ENCODE measurements at places on chromosomes 1 and 21.

DNA sequence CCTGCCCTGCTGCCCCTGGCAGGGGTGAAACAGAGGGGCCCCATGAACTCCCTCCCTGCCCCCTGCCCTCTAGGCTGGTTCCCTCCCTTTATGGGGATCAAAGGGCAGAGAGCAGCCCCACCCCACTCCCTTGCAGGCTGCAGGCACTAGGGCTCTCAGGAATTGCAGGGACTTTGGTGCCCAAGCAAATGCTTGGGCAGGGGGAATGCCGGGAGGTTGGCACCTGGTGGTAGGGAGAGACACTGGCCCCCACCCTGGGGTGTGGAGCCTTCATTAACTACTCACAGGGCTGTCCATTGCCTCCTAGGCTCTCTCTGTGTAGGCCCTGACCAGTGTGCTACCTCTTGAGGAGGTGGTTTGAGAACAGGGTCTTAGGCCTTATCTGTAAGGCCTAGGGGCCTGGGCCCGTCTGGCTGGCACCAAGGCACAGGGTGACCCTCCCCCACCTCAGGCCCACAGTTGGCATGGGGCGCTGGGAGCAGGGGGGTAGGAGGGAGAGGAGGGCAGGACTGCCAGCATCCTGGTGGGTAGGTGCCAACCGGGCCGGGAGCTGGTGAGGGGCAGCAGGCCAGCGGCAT, 4.7 kb downstream of the ZBTB7B start:
- DNase-seq, result no peak

DNA sequence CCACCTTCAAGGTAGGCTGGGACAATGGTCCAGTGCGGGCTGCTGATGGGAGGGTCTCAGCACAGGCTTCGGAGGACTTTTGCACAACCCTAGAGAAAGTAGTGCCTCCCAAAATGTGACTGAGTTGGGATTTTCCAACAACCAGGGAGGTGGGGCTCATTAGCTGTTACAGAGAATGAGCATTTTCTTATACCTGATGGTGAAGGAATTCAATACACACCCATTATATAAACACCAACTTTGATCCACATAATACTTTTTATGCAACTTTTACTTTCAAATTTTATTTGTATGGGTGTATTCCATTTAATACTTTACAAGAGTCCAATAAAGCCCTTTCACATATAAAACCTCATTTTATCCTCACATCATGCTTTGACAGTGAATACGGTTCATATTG, 31.3 kb upstream of the RNF186 start:
- no peak for DNase-seq

GRCh38 chr21:34536820-34537219, 24.8 kb upstream of the KCNE1 start:
- no peak for DNase-seq

- no peak for DNase-seq
Observed at GRCh38 chr1:34640654-34641401, 114.0 kb upstream of the GJB5 start.

GRCh38 chr1:222927031-222927430, 112.2 kb downstream of the DISP1 start:
- no peak for DNase-seq

DNA sequence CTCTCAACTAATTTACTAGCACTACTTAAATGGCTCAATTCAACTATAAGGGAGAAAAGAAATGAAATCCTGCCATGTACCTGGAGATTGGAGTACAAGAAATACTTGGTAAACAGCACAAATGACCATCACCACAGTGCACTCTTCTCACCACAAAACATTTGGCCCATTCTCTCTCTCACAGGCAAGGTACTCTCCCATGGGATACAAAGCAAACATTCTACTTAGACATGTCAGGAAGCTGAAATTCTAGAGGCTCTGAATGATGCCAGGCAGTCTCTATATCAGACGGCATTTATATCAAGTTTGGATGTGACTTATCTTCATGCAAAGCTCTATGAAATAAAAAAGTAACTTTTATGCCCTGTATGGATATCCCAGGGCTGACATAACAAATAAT, 72.5 kb downstream of the DPT start:
- DNase-seq, result no peak

DNA sequence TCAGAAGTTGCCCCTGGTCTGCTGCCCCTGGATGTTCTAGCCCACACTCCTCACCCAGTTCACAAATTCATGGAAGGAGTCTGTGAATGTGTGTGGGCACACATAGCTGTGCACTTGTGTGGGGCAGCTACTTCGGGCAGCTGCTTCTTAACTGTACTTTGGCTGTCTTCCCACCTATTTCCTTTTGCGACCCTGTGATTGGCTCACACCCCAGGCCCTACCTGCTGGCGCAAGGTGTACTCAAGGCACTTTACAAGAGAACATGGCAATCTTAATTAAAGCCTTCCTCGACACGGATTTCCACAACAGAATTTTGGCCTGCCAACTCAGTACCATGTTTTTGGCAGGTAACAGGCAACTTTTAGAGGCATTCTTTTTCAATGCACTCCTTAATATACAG, 86.5 kb upstream of the CTTNBP2NL start:
- no peak for DNase-seq

DNA sequence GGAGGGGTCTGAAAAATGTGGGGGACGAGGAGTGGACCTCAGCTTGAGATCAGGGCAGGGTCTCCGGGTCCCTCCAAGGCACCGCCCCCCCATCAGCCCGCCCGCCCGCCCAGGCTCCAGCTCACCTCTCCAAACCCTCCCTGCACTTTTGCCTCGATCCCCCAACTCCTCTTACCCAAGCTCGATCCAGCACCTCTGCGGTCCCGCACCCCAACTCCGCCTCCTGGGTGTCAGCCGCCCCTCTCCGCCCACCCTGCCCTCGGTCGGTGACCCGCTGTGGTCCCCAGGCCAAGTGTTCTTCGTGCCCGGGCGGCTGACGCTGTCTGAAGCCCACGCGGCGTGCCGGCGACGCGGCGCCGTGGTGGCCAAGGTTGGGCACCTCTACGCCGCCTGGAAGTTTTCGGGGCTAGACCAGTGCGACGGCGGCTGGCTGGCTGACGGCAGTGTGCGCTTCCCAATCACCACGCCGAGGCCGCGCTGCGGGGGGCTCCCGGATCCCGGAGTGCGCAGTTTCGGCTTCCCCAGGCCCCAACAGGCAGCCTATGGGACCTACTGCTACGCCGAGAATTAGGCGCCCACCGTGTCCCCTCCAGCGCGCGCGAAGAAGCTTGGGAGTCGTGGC, 5.7 kb downstream of the HAPLN2 start:
- DNase-seq, result no peak

DNA sequence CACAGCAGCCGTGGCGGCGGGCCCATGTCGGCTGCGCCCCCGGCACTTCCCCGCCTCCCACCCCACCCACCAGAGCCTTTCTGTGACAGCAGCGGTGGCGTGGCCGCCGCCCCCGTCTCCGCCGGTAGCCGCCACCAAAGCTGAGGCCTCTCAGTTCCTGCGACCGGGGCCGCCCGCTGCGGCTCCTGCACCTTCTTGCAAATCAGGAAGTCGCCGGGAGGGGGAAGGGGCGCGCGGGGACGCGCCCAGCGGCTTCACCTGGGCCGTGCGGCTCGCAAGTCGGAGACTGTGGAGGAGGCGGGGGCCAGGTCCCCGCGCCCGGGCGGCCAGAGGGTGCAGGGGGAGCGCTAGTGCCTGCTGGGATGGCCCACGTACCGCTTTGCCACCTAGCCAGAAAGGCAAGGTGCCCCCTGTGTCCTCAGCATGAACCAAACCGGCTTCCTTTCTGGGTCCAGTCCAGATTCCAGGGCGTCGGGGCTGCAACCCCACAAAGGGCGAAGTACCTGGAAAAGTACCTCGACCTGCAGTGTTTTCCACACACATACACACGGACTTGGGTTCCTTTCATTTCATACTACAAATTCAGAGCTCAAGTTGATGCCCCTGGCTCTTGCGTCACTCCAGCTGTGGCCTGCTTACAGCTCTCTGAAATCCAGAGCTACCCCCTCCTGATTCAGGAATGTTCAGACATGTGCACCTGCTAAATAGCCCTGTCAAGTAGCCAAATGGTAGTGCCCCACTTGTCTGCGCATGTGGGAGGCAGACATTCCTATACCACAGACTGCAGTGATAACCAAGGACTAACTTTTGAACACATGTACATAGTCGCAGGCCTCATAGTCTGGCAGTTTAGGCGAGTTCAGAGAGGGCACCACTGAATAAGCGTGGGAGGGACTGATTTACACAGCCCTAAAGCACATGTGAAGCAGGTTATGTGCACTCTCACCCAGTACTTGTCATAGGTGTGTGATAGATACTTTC, at the start of gene DENND1B:
Gene DENND1B, minus strand, starts transcription at position 199 of the 981 bp plus-strand sequence. CDS start 325 bp downstream, outside the sequence.
- DNase-seq, result peak; percentile 95

- DNase-seq, result no peak
Observed at GRCh38 chr21:36038701-36039497, 21.4 kb downstream of the SETD4 start.

DNA sequence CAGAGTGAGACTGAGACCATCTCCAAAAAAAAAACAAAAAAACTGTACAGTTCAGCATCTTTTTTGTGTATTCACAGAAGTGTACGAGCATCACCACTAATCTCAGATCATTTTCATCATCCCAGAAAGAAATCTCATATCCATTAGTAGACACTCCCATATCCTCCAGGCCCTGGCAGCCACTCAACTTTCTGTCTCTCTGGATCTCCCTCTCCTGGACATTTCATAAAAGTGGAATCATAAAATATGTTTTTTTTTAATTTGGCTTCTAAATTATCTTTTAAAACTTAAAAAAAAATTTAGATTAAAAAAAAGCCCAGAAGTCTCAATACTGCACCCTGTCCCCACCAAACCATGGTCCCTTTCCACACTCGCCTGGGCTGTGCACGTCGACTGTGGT, 22.1 kb downstream of the RIPPLY3 start:
- no peak for DNase-seq
